ENCODE measurements at places on chromosomes 4 and X. TPM values are rescaled to one million over a fixed set of nuclear protein-coding genes. Genes with fewer than 3 reads are reported as not detected.

DNA sequence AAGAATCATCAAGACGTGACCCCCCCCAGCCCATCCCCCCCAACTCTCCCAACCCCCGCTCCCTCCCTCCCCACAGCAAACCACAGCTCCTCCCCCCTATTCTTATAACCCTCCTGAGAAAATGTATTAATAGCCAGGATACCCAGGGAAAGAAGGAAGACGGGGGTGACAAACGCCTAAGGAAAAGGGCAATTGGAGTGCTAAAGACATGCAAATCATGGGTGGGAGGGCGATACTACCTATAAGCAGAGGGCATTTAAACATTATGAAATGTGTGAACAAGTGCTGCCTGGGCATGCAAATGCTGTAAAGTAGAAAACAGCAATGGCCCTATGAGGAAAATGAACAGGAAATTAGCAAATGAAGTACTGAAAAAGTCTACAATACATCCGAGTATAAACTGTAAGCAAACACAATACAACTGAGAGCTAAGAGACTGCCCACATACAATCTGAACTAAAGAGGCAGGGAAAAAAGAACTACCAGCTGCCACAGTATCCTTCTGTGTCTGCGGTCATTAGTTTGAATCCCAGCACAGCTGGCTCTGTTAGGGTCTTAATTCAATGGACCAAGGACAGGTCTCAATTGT, 2.4 kb downstream of the CXXC4 start:
- no peak for DNase-seq

Gene C1GALT1C1
- 20.8 TPM for total RNA-seq

DNA sequence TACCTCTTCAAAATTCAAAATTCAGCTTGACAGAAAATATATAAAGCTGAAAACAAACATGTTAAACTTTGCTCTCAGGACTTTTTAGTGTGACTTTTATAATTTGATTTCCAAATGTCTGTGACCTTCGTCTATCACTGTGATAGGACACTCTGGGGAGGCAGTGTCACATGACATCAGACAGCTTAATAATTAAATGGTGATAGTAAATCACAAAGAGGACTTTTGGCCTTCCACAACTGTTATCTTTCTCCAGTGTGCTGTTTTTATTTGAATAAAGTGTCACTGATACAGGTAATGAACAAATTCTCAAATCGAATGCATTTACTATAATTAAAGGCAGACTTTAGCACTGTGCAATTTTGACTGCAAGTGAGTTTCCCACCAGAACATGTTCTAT, 83.1 kb downstream of the MID1 start:
- no peak for DNase-seq

Gene TCEAL2
- total RNA-seq: 15.1 TPM

GRCh38 chr4:16731776-16732380, 166.6 kb downstream of the LDB2 start:
- no peak for DNase-seq

DNA sequence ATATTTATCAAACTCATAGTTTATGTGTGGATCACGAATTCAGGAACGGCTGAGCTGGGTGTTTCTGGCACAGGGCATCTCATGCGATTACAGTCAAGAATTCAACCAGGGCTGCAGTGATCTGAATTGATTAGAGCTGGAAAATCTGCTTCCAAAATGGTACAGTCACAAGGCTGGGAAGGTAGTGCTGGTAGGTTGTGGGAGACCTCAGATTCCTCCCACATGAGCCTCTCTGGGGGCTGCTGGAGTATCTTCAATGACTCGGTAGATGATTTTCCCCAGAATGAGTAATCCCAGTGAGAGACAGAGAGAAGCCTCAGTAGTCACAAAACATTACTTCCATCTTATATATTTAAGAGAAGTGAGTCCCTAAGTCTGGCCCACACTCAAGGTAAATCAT, 36.2 kb upstream of the PRDX4 start:
- no peak for DNase-seq

Gene OTUD6A
- not detected for total RNA-seq

Gene SGMS2
- total RNA-seq: 231 TPM

Gene MAGEA3
- not detected for total RNA-seq

Gene NXF3
- 4.0 TPM for total RNA-seq

Gene DOCK11
- 71.6 TPM for total RNA-seq

Data from omental fat pad (tissue), 4 donors.